ENCODE measurements at places on chromosomes 16 and 17. TPM values are rescaled to one million over a fixed set of nuclear protein-coding genes. Genes with fewer than 3 reads are reported as not detected.

The RSKR gene
- 31.7 TPM for polyA plus RNA-seq

The TEX14 gene
- 0.63 TPM for polyA plus RNA-seq

The E4F1 gene
- polyA plus RNA-seq = 19.8 TPM

The CCL3 gene
- 0.65 TPM for polyA plus RNA-seq

GRCh38 chr16:15415511-15415985 lies 18.8 kb upstream of the BMERB1 start:
- DNase-seq = no peak

- DNase-seq = no peak
These were observed 11.9 kb downstream of the FZD2 start for GRCh38 chr17:44568945-44569858.

DNA sequence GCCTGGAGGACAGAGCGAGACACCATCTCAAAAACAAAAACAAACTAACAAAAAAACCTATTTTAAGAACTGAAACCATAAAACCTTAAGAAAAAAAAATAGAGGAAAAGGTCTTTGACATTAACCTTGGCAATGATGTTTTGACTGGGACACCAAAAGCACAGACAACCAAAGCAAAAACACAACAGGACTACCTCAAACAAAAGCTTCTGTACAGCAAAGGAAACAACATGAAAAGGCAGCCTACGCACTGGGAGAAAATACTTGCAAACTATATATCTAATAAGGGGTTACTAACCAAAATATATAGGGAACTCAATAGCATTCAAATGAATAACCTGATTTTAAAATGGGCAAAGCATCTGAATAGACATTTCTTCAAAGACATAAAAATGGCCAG lies 32.3 kb downstream of the CDR2 start:
- no peak for DNase-seq

GRCh38 chr17:45847747-45848146 lies 3.1 kb downstream of the SPPL2C start:
- DNase-seq = no peak

- DNase-seq = no peak
These were observed 39.2 kb upstream of the CPNE2 start for GRCh38 chr16:57053206-57053605.

- no peak for DNase-seq
These were observed 31.6 kb downstream of the ADGRG5 start for GRCh38 chr16:57574086-57574485.

DNA sequence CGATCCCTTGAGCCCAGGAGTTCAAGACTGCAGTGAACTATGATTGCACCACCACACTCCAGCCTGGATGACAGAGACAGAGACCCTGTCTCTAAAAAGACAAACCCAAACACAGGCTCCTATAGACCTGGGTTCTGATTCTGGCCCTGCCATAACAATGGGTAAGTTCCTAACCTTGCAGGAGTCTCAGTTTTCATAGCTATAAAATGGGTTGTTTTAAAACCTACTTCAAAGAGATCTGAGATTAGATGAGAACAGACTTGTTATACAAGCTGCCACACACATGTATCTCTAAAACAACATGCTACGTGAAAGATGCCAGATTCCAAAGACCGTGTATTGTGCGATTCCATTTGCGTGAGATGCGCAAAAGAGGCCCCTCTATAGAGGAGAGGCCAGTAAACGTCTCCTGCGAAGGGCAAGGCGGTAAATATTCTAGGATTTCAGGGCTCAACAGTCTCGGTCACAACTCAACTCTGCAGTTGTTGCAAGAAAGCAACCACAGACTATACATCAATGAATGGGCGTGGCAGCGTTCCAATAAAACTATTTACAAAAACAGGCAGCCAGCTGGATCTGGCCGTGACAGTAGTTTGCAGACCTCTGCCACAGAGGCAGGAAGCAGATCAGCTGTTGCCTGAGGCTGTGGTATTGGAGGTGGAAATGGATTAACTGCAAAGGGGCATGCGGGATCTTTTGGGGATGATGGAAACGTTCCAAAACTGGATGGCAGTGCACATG lies 5.9 kb downstream of the CORO7 start:
- peak; percentile 82 for DNase-seq

- DNase-seq = no peak
These were observed 30.5 kb downstream of the CDH13 start for GRCh38 chr16:82657239-82657638.

DNA sequence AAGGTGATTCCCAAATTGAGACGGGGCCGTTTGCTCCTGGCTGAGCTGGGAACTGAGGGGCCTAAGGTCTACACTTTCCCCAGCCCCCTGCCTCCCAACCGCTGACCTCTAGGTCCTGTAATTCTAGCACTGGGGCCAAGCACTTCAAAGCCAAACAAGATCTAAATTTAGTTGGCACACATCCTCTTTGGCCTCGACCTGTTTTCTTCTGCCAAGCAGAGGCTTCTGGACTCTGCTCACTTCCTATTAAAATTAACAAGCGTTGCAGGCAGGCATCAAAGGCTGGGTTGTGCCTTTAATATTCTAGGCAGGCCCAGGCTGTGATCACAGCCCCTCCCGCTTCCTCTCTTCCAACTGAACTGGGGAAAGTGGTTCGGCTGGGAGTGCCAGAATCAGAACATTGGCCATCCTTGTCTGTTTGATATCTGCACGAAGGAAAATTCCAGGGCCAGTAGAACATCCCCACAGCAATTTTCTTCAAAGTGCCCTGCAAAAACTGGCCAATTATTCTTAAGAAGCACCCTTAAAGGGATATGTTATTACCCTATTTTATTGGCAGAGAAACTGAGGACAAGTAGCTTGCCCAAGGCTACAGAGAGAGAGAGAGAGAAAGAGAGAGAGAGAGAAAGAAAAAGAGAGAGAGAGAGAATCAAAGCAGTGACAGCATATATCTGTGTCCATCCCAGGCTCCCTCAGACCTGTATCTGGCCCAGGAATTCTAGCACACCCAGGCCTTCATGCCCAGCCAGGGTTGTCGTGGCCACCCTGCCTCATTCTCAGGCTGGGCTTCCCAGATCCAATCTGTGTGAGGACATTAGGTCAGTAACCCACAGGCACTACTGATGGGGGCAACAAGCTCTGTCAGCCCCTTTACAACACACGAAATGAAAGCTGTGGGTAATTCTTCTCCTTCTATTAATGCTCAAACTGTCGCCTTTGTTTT lies 12.8 kb upstream of the MT4 start:
- DNase-seq = peak; percentile 27

- no peak for DNase-seq
These were observed 95.3 kb downstream of the SOCS1 start for GRCh38 chr16:11160676-11161115.

DNA sequence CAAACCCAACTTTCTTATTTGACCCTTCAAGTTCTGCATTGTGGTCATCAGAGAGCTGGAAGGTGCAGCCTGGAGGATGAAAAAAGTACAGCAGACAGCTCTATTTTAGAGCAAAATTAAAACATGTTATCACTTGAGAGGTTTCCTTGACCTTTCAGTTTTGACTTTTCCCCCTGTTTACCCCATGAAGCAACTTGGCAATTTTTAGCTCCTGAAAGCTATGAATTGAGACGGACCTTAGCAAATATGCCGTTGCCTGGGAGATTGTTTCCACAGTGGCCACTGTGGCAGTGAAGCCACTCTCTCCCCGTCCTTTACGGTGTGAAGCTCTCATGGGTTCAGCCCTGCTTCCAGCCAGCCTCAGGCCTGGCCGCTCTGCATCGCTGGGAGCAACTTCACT lies 398.6 kb downstream of the CPPED1 start:
- DNase-seq = no peak

DNA sequence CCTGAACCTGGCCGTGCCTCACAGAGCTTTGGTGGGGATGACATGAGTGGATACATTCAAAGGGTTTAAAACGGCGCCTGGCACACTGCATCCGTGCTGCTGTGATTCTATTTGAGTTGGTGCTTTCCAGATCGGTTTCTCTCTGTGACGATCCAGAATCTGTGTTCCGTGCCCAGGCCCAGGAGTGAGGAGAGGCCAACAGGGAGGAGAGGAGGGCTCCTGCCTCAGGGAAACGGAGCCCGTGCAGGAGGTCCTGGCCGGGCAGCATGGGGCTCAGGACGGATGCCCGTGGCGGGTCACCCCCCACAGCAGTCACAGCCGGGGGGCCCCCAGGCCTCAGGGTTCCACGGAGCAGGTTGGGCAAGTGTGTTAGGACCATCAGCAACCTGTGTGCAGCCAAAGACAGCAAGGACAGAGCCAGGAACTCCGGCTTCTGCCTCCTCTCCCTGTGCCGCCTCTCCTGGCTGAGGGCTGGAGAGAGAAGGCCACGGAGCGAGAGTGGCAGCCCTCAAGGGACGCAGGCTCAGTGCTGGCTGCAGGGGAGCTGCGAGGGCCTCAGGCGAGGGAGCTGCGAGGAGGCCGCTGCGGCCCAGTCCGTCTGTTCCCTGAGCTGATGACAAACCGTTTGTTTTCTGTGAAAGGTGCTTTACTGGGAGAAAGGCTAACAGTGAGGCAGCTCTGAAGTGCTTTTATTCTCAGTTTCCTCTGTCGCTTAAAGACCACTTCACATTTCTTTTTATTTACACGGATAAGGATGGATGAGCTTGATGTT lies 99.3 kb downstream of the METRNL start:
- DNase-seq = no peak

- DNase-seq = no peak
These were observed 33.4 kb downstream of the TRAF4 start for GRCh38 chr17:28777178-28777577.

- no peak for DNase-seq
These were observed 56.9 kb upstream of the FASN start for GRCh38 chr17:82154881-82155331.

DNA sequence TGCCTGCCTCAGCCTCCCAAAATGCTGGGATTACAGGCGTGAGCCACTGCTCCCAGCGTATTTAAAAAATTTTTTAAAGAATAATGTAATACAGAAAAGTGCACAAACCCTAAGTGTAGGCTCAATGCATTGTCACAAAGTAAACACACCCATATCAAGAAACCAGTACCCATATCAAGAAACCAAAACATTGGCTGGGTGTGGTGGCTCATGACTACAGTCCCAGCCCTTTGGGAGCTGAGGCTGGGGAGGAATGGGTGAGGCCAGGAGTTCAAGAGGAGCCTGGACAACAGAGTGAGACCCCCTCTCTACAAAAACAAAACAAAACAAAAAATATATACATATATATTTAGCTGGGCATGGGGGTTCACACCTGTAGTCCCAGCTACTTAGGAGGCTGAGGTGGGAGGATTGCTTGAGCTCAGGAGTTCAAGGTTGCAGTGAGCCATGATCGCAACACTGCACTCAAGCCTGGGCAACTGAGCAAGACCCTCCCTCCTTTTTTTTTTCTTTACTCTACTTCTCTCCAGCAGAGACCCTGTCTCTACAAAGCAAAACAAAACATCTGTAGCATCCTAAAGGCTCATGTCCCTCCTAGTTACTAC lies 9.3 kb upstream of the PRR14 start:
- no peak for DNase-seq

All from renal pelvis (tissue), 12 donors.